ENCODE measurements at places on chromosomes 3 and 15. TPM values are rescaled to one million over a fixed set of nuclear protein-coding genes. Genes with fewer than 3 reads are reported as not detected.
A peak's percentile ranks its signal among the peaks of the same experiment; 100 is the strongest.

- no peak for DNase-seq
Measured at GRCh38 chr15:48493084-48493762, 152.3 kb downstream of the FBN1 start.

DNA sequence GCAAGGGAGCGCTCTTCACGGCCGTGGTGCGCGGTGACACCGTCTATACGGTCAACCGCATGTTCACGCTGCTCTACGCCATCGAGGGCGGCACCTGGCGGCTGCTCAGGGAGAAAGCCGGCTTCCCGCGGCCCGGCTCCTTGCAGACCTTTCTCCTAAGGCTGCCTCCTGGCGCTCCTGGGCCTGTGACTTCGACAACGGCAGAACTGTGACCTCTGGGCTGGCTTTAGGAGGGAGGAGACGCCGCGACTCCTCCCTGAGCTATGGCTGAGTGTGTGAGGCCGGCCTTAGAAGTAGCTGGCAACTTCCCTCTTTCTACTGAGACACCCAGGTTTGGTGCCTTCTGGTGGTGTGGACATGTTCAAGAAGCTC lies 1.4 kb downstream of the KBTBD13 start:
- DNase-seq = peak; percentile 28

GRCh38 chr15:98676586-98677270 lies 28.4 kb downstream of the IGF1R start:
- no peak for DNase-seq

DNA sequence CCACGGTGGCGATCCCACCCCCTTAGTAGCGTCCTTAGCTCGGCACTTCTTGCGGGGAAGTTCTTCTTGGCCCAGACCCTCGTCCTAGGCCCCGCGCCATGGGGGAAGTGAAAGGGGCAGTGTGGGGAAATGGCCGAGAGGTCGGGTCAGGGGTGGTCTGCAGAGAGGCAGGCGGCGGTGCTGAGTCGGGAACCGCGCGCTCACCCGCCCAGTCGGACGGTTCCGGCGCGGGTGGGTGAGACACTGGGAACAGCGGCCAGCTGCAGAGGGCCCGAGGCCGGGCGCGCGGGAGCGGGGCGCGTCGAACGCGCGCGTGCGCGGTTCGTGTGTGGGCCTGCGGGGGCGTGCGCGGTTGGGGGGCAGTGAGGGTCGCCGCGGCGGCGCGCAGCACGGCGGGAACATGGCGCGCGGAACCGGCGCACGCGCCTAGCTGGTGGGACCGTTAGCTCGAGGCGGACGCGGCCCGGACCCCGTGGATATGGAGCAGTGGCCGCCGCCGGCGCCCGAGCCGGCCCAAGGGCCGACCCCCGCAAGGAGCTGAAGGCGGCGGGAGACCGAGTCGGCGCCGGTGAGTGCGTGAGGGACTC lies 246.9 kb downstream of the GOLGA6L6 start:
- DNase-seq = no peak

Gene ECE2
- total RNA-seq = not detected

Gene CELF6
- 0.69 TPM for total RNA-seq

- peak; percentile 4 for DNase-seq
Measured at GRCh38 chr15:99087405-99087943, 17.4 kb upstream of the SYNM start.

GRCh38 chr15:99983886-99984286 lies 250.6 kb upstream of the LYSMD4 start:
- no peak for DNase-seq

Gene GNB5
- total RNA-seq = 35.9 TPM

- no peak for DNase-seq
Measured at GRCh38 chr3:86427343-86427742, 563.6 kb downstream of the VGLL3 start.

GRCh38 chr15:56042031-56042430 lies 48.6 kb upstream of the NEDD4 start:
- no peak for DNase-seq
